NCI-H2081 treated with DMSO at 0.1 percent for 48 hours (cell line): ENCODE measurements at places on chromosomes 7 and 10.

GRCh38 chr7:48049850-48050249 is 14.5 kb downstream of the C7orf57 start:
- DNase-seq, result no peak

DNA sequence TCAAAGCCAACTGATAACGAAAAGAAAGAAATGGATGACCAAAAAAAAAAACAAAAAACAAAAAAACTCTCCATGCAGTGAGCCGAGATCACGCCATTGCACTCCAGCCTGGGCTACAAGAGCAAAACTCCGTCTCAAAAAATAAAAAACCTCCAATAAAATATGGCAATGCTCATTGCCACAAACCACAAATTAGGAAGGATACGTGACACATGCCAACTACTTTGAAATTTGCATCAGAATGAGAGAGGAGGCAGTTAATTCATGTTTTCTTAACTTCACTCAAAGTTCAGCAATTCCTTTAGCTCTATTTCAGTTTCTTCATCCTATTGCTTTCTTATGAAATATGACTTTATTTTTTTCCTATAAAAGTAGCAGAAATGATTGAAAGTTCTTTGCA is 398.1 kb upstream of the C7orf33 start:
- no peak for DNase-seq

DNA sequence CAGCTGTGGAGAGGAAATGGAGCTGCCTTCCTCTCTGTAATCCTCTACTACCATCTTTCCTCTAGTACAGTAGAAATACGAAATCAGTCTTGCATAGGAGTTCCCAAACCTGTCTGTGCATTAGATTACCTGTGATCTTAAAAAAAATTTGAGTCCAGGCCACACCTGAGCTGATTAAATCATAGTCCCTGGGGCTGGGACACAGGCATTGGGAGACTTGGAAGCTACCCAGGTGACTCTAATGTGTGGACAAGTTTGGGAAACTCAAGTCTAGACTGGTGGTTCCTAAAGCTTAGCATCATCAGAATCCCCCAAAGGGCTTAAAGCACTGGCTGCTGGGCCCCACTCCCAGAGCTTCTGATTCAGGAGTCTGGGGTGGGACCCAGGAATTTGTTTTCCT is 152.7 kb upstream of the GLI3 start:
- no peak for DNase-seq

DNA sequence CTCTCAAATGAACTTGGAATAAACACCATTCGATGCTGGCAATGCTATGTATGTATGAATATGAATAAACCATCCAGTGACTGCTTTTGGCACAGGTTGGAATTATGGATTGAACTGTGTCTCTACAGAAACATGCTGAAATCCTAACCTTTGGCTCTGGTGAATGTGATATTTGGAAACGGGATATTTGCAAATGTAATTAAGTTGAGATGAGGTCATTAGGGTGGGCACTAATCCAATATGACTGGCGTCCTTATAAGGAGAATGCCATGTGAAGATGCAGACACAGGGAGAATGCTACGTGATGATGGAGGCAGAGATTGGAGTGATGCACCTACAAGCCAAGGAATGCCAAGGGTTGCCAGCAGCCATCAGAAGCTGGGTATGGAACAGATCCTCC is 3.4 kb upstream of the ACTR3B start:
- DNase-seq, result no peak

DNA sequence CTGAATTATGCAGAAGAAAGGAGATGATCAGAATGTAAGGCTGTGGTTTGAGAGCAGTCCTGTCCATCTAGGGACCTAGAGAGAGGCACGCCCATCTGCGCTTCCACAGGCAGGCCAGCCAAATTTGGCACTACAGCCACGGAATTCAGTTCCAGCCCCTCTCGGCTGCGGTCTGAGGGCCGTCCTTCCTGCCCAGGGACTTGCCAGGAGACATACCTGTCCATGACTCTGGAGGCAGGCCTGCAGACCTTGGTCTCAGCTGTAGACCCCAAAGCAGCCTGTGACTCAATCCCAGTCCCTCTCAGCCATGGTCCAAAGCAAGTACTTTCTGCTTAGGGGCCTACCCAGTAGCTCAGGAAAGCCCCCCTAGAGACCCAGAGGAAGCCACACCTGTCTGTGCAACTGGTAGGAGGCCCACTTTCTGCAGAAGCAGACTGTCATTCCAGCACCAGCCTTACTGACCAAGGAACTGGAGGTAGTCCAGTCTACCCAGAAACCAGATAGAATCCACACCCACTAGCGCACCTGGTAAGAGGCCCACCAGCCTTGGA is 720.9 kb downstream of the PARD3 start:
- DNase-seq, result no peak

- DNase-seq, result no peak
Measured at GRCh38 chr7:132899833-132900232, 182.1 kb downstream of the CHCHD3 start.

DNA sequence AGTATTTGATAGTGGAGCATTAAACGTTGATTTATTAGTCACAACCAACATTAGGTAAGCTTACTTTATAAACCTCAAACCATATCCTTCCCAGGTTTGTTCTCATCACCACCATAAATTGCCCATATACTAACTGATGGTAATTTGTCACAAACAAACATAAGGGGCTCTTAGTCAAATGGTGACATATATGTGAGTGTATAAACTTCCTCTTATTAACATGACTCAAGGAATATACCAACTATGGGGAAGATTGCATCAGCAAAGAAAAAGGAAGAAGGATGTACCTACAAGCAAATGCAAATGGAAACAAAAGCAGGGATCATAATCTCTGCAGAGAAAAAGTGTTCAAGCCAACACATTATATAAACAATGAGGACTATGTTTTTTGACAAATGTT is 418.2 kb upstream of the AKR1E2 start:
- no peak for DNase-seq

- DNase-seq, result no peak
Measured at GRCh38 chr7:101108330-101108857, 18.5 kb upstream of the SERPINE1 start.

- DNase-seq, result no peak
Measured at GRCh38 chr10:125473143-125473793, 209.7 kb downstream of the TEX36 start.

- DNase-seq, result no peak
Measured at GRCh38 chr7:31171984-31172383, 119.9 kb downstream of the ADCYAP1R1 start.

DNA sequence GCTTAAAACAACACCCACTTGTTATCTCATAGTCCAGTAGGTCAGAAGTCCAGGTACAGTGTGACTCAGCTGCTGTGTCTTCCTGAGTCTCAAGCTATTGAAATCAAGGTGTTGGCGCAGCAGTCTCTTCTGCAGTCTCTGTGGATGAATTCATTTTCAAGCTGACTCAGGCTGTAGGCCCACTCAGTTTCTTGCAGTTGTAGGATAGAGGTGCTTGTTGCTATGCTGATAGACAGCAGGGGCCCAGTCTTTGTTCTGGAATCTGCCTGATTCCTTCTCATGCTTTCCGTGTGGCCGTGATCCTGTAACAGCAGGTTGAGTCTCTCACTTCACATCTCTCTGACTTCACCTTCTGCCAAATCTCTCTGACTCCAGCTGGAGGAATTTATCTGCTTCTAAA is 400.4 kb upstream of the POM121L12 start:
- DNase-seq, result no peak

DNA sequence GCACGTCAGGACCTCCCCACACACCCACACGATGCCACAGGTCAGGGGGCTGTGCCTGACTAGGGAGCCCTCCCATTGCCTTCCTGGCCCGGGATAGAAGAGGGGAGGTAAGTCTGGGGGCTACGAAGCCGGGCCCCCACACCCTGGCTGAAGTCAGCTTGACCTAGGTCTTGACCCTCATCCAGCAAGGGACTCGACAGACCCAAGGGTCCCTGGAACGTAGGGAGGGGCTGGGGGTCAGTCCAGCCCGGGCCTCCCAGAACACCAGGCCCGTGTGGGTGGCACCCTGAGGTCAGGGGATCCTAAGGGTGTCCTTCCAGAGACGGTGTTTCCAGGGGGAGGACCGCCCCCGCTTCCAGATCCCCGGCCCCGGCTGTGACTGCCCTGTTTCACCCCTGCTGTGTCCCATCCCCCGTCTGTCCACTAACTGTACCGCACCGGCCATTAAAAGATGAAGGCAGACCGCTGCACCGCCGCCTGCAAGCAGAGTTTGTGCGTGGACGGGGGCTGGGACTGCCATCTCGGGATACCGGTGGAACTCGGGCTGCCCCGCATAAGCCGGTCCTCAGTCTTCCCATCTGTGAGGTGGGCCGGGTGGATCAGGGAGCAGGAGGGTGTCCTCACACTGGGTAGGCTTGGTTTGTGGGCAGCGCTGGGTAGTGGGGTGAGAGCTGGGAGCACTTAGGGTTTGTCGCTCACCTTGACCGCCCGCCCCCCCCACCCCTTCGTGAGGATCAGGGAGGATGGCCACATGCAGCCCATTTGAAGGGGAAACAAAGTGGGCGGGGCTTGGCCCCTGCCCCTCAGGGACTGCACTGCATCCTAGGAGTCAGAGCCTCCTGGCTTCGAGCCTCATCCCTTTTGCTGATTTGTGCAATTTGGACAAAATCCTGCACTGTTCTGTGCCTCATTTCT is 21.1 kb downstream of the SLC29A4 start:
- DNase-seq, result no peak

DNA sequence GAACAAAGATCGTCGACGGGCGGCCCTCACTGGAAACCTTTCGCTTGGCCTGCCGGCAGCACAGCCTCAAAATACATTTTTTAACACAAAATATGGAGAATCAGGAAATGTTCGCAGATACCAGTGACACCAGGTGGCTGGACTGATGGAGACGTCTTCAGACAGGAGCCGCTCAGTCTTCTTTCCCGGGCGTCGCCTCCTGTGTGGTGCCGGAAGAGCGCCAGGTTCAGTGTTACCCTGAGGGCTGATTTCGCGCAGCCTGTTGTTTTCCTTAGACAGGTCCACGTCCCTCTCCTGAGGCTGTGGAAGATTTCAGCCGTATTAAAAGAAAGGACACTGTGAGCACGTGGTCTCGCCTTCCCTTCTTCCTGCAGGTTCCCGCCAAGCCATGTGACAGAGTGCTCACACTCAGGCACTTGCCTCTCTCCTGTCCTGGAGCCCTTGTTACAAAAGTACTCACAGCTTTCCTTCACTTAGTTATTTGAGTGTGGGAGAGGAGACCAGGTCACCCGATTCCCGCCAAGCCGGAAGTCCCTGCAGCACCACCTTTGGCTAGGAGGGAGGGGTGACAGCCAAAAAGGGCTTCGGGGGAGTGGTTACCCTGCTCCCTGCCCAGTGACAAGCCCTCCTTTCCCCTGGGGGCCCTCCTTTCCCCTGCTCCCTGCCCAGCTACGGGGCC is 21.7 kb upstream of the PWWP2B start:
- no peak for DNase-seq

DNA sequence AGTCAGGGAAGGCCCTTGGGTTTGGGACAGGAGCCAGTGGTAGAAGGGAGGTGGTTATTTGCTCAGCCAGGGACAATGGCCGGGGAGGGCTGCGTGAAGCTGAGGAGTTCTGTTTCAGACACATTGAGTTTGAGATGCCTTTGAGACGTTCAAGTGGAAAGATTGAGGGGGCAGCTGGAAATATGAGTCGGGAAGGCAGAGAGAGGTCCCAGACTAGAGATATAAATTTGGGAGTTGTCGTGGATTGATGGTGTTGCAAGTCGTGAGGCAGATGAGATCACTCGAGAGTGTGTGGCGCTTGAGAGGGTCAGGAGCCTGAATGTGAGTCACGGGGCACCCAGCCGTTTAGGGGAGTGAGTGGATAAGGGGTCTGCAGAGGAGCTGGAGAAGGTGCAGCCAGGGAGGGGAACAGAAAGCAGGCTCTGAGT is 73.3 kb downstream of the ZMIZ1 start:
- DNase-seq, result no peak

DNA sequence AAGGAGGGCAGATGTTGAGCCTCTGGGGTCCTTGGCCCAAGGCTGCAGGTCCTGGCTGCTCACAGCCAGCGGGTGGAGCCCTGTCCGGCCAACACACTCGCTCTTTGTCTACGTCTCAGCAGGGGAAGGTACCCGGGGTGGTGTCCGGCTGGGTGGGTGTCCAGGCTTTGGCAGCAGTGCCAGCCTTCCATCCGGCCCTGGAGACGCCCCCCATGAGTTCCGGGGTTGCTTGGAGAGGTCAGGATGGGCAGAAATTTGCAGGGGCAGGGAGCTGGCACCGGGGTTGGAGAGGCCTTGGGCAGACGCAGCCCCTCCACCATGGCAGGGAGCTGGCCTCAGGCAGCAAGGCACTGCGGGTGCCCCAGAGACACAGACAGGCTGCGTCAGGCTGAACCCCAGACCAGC is 42.2 kb upstream of the ELN start:
- DNase-seq, result no peak

GRCh38 chr10:70334526-70335245 is 47.7 kb downstream of the LRRC20 start:
- no peak for DNase-seq

GRCh38 chr7:23372611-23373010 is 73.5 kb downstream of the MALSU1 start:
- no peak for DNase-seq

DNA sequence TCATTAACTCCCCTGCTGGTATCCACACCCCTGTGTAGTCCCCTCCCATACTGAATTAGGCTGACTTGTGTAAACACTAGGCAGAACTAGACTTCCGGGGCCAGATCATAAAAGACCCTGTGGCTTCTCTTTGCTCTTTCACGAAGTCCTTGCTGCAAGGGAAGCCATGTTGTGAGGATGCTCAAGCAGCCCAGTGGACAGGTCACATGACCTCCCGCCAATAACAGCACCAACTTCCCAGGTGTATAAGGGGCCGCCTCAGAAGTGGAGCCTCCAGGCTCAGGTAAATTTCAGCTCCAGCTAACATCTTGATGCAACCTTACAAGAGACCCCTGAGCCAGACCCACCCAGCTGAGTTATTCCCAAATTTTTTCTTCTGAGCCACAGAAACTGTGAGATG is 11.3 kb upstream of the FOXK1 start:
- no peak for DNase-seq

- no peak for DNase-seq
Measured at GRCh38 chr7:151754142-151754590, 122.7 kb downstream of the PRKAG2 start.

- DNase-seq, result no peak
Measured at GRCh38 chr10:77357611-77358310, 279.8 kb downstream of the KCNMA1 start.

DNA sequence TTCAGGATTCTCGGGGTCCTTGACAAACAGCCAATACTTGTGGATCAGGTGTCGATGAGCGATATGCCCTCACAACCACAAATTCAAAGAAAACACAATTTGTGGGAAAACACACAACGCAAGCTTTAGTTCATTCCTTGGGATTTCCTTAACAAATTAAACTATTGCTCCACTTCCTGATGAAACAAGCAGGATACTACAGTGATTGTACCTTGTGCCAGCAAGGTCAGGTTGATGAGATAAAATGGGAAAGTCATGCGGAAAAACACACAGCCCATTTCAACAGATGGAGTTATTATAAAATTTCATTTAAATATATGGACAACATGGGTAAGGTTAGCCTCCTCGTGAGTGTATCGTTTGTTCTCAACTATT is 8.8 kb upstream of the RHOBTB1 start:
- DNase-seq, result no peak
